Activated T-helper 1 cell treated with Interleukin-2 at 50 U/mL for 16 hours (primary cell): ENCODE measurements at places on chromosomes 7 and 10.

- no peak for DNase-seq
These were observed 51.5 kb upstream of the DGKB start for GRCh38 chr7:14954035-14954434.

GRCh38 chr10:86311906-86312305 is 54.7 kb downstream of the GRID1 start:
- DNase-seq = no peak

GRCh38 chr7:120996988-120997345 is 8.5 kb downstream of the CPED1 start:
- DNase-seq = no peak

DNA sequence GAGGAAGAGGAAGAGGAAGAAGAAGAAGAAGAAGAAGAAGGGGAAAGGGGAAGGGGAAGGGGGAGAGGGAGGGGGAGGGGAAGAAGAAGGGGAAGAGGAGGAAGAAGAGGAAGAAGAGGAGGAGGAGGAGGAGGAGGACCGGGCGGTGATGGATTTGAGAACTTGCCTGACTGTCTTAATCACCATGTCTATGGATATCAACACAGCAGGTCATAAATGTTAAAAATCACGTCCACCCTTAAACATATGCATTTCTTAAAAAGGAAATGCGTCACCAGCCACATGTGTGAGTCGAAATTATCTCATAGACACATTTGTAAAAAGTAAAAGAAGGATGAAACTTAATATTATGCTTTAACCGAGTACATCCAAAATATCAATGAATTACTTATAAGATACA is 42.1 kb upstream of the INSIG1 start:
- DNase-seq = no peak

DNA sequence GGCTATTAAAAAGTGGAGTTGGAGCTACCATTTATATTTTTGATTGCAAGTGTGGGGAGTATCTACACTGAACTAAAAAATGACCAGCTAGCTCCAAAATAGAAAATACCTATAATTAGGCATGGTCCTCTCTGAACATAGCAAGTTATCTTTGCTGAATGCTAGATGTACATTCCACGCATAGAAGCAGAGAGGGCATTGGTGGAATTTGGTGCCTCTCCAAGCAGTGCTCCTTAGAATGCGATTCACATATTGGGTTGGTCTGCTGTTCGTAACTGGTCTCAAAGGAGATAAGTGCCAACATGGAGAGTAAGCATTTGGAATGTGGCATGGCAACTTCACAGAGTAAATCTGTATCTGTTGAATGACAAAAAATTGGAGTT is 196.2 kb downstream of the PTN start:
- DNase-seq = no peak

GRCh38 chr10:105192146-105192545 is 551.1 kb downstream of the SORCS3 start:
- DNase-seq = no peak

GRCh38 chr10:108735380-108735779 is 1187.9 kb downstream of the XPNPEP1 start:
- no peak for DNase-seq
